ENCODE measurements at places on chromosomes 3 and 15.
A peak's percentile ranks its signal among the peaks of the same experiment; 100 is the strongest.

DNA sequence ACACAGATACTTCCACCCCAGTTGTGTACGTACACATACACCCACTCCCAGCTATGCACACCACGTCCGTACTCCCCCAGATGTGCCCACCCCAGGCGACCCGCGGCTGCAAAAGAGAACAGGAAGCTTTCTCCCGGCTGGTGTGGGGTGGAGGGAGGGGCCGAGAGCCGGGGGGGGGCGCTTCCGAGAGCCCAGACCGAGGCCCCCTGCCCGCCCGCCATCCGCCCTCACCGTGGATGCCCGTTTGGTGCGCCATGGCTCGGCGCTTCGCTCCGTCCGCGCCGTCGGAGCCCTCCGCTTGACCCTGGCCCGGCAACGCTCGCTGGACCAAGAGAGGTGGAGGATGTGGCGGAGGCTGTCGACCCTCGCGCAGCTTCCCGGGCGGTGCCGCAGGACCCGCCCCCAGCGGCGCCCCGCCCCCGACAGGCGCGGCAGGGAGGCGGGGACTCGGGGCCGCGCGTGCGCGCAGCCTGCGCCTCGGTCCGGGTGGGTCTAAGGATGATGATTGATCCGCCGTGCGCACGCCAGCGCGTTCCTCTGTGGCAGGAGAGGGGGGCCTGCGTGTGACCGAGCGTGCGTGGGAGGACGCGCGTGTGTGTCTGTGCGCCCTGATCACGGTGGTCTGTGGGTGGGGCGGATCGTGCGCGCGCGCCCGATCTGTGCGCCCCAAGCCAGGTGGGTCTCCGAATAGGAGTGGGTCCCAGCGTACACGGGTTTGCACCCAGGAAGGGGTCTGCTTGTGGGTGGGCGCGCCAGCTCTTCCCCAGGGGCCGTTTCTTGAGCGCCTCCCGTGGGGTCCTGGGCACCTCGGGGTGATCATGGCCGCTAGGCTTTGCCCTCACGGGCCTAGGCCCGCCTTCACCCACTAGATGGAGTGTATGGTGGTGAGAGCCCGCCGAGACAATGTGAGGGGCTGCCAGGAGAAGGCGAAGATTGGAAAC is at the start of gene TWF2:
TWF2 (minus strand) TSS at position 398 of the 941 bp plus-strand sequence; CDS start at position 256, 142 bp downstream.
- peak; percentile 78 for DNase-seq

DNA sequence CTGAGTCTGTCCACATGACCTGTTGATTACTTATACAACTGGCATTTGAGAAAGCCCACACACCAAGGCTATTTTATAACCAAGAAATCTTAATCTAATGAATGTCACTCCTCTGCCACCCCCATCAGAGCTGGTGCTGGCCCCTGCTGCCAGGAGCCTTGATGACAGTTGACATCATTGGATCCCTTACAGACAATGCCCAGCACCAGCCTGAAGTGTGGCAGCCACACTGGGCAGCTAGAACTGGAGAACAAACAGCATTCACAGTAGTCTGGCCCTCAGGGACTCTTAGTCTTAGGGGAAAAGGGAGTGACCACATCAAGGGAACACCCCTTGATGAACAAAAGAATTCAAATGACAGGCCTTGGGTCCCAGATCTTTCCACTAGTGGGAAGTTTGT is 840.6 kb downstream of the EPHA3 start:
- DNase-seq: no peak

GRCh38 chr15:61084944-61085367 is 144.1 kb downstream of the RORA start:
- DNase-seq: no peak

- DNase-seq: peak; percentile 4
Measured at GRCh38 chr3:98986073-98986472, 84.6 kb upstream of the DCBLD2 start.

DNA sequence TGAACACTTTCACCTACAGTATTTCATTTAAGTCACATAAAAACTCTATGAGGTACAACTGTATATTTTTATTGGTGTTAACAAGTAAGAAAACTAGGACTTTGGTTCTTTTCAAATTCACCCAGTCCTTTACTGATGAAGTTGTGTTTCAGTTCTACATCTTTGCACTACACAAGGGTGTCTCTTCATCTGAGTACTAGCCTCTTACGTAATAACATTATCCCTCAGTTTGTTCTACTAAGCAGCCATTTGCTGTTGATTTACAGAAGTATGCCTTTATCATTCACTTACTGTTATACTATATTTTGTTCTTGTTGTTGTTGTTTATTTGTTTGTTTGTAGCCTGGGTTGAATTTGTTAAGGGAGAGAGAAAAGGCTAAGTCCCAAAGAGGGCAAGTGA is 311.9 kb downstream of the PLOD2 start:
- DNase-seq: no peak

GRCh38 chr3:7877312-7877711 is 624.3 kb upstream of the LMCD1 start:
- no peak for DNase-seq

- no peak for DNase-seq
Measured at GRCh38 chr3:38582316-38582715, 67.2 kb downstream of the SCN5A start.

- DNase-seq: no peak
Measured at GRCh38 chr3:149519912-149520311, 45.4 kb downstream of the TM4SF4 start.

GRCh38 chr3:50154476-50154839 is 666 bp upstream of the SEMA3F start:
- DNase-seq: no peak

GRCh38 chr3:23580096-23580713 is 225.6 kb upstream of the UBE2E1 start:
- DNase-seq: no peak

GRCh38 chr3:190326361-190326760 is 4.1 kb upstream of the CLDN1 start:
- DNase-seq: no peak

DNA sequence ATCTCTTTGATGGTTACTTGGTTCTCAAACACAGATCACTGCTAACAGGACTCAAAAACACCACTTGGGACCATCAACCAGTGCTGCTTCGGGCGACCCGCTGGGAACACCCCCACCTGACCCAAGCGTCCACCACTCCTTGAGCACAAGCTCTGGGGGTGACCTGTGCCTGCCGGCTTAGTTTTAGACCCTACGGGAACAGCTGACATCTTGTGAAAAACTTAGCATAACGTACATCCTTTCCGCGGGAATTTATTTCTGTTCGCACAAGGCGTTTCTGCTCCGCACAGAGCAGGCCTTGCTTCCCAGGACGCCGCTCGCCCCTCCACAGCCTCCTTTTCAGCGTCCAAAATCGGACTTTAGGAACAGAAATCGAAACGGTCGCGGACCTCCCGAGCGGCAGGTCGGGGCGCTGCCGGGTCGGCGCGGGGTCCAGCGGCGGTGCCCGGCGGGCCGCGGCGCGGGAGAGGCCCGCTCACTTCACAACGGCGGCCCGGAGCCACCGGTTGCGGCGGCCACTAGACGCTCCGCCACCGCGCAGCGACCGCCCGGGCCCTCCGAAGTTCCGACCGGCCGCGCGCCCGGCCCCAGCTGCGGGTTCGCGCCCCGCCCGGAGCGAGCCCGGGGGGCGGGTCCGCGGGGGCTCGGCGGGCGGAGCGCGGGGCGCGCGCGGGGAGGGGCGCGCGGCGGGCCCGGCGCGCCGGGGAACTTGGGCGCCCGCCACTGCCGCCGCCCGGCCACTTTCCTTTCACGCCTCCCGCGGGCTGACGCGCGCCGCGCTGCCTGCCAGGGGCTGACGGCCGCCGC is 959 bp downstream of the SFMBT1 start:
- peak; percentile 79 for DNase-seq

GRCh38 chr3:21705769-21706168 is 45.2 kb downstream of the ZNF385D start:
- DNase-seq: no peak

- DNase-seq: no peak
Measured at GRCh38 chr3:190562866-190563510, 49.1 kb downstream of the IL1RAP start.

DNA sequence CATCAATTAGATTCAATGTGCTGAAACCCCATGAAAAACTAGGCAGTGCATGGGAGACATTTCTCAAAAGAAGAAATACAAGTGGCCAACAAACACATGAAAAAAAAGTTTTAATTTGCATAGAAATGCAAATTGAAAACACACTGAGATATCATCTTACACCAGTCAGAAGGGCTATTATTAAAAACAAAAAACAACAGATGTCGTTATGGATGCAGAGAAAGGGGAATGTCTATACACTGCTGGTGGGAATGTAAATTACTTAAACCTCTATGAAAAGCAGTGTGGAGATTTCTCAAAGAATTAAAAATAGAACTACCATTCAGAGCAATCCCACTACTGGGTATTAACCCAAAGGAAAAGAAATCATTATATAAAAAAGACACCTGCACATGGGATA is 98.7 kb downstream of the CCNL1 start:
- no peak for DNase-seq

GRCh38 chr3:122919291-122919610 is 108.3 kb downstream of the SEMA5B start:
- DNase-seq: no peak

- no peak for DNase-seq
Measured at GRCh38 chr3:32495609-32496008, 7.0 kb downstream of the CMTM6 start.

DNA sequence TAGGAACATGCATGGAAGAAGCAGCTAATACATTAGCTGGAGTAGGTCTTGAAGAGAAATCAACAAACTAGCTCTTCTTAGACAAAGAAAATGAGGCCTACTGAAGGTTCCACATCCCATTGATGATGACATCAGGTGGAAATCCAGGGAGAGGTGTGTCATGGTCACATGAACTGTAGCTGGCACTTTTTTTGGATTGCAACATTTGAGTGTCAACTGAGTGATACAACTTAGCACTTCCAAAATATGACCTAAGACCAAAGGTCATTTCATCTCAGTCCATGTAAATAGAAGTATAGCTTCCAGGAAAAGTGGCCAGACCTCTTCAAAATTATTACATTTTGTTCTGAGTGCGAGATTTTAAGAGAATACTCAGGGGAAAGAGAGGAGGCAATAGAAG is 117.2 kb upstream of the MEIS2 start:
- DNase-seq: no peak

DNA sequence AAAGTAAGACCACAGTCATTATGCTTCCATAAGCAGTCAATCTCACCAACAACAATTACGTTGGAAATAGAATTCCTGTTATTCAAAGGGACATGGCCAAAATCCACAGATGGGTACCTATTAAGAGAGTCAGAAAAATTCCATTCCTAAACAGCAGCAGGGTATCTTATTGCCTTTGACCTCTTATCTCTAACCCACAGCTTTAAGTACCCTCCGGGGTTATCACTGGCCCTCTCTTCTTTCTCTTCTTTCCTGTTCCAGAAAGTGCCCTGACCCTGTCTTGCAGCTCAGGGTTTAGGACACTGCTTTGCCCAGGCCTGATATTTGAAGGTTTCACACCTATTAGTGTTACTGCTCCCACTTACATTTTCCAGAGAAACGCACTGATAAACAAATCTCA is 428.7 kb downstream of the TBC1D5 start:
- DNase-seq: no peak

DNA sequence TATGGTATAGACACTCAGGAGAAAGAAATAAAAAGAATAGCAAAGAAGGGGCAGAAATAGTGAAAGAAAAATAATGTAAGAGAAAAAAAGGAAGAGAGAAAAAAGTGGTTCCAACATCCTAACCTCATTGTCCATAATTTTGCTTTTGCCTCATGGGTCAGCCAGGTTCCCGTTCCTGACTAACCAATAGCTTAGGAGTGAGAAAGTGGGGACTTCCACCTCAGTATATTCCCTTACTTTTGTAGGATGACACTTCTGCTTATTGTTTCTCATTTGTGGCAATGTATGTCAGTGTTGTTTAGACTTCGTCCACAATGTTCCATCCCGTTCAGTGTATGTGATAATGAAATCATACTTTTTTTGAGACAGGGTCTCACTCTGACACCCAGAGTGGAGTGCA is 9.3 kb upstream of the SLC12A8 start:
- DNase-seq: no peak

DNA sequence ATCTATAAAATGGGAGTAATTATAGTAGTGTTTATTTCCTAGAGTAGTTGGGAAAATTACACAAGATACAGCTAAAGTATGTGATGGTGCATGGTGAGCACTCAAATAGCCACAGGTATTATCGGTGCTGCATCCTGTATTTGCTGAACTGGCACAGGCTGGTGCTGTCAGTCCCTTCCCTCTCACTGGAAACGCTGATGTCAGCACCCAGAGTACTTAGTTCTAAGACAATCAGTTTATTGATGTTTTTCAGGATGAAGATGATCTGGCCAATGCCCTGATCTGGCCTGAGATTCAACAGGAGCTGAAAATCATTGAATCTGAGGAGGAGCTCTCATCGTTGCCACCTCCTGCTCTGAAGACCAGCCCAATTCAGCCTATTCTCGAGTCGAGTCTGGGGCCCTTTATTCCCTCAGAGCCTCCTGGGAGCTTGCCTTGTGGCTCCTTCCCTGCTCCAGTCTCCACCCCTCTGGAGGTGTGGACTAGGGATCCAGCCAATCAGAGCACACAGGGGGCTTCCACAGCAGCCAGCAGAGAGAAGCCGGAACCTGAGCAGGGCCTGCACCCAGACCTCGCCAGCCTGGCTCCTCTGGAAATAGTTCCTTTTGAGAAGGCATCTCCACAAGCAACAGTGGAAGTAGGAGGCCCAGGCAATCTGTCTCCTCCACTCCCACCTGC is 49.7 kb downstream of the TMEM39A start:
- DNase-seq: no peak

- no peak for DNase-seq
Measured at GRCh38 chr3:129773691-129774663, 119.5 kb downstream of the TMCC1 start.

GRCh38 chr3:123310741-123311140 is 109.0 kb downstream of the SEC22A start:
- DNase-seq: no peak

- DNase-seq: no peak
Measured at GRCh38 chr3:177220136-177220974, 23.1 kb upstream of the TBL1XR1 start.

- DNase-seq: no peak
Measured at GRCh38 chr3:185728630-185729336, 96.1 kb downstream of the IGF2BP2 start.

DNA sequence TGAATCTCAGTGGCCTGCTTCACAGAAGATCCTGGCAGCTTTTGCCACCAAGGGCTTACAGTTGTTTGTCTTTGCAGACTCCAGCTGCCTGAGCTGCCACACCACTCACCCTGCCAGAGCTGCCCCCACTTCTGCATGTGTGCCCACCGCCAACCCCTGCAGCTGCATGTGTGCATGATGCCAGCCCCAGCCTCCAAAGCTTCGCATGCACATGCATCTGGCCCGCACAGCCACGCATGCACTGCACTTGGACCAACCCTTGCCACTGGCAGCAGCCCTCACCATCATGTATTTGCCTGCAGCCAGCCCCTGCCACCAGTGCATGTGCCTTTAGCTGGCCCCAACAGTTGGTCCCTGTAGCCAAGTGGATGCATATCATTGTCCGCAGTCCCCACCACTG is 31.3 kb downstream of the CCDC54 start:
- DNase-seq: no peak

- no peak for DNase-seq
Measured at GRCh38 chr3:123818921-123819429, 65.2 kb downstream of the MYLK start.

GRCh38 chr3:147582642-147583041 is 173.5 kb downstream of the ZIC1 start:
- DNase-seq: no peak

All from small intestine (tissue), 16 donors.